ENCODE measurements at places on chromosomes 4 and X. TPM values are rescaled to one million over a fixed set of nuclear protein-coding genes. Genes with fewer than 3 reads are reported as not detected.

DNA sequence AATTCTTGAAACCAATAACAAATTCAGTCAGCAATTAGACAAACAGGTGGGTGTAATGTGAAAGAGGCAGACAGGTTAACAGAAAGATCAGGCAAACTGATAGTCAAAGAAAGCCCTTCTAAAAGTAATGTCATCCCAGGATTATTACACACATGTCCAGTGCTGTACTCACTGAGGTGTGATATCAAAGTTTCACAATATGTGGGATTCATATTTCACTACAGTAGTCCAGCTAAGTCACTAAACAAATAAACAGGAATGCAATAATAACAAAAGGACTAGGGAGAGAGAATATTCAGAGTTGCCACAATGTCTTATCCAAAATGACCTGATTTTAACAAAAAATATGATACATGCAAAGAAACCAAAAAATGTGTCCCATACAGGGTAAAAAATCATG lies 787.5 kb downstream of the FSTL5 start:
- DNase-seq = no peak

DNA sequence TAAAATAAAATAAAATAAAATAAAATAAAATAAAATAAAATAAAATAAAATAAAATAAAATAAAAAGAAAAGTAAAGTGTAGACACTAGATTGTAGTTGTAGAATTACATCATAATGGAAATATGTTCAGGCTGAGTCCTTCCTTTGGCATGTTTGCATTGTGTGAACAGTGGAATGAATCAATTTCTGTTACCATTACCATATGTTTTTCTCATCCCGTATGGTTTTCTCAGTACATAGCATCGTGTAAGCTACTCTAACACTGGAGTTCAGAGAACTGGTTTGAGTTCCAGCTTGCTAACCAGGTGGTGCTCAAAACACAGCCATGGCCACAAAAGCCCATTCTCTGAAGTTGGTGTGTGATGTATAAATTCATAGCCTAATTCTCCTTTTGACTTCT lies 45.9 kb downstream of the USP11 start:
- DNase-seq = no peak

GRCh38 chr4:173522160-173522950 lies 7.7 kb downstream of the HAND2 start:
- DNase-seq = peak; percentile 60

DNA sequence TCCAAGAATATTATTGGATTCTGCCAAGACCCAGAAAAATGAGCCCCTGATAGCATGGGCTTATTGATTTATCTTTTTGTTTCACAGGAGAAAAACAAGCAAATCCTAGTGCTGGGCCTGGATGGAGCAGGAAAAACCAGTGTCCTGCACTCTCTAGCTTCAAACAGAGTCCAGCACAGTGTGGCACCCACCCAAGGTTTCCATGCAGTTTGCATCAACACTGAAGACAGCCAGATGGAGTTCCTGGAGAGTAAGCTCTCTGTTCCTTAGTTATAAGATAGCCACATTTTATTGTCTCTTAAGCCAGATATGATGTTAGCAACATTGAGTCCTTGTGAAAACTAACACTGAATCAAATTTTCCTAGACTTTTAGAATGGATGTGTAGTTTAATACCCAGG lies 5.5 kb downstream of the ARL9 start:
- DNase-seq = no peak

DNA sequence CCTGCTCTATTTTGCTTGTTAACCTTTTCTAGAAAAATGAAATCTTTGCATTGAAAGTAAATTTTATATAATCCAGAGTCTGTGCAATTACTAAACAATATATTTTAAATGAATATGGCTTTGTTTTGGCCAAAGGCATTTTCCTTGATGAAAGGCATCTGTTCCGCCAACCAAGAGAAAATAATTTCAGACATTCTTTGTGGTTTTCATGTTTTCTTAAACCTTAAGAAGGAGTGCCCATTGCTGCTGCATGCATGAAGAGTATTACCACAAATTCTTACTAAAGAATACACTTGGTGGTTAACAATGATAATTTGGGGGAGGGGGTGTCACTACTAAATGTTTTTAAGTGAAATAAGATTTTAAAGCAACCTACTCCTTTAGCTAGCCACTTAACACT lies 2.7 kb upstream of the PDGFC start:
- no peak for DNase-seq

DNA sequence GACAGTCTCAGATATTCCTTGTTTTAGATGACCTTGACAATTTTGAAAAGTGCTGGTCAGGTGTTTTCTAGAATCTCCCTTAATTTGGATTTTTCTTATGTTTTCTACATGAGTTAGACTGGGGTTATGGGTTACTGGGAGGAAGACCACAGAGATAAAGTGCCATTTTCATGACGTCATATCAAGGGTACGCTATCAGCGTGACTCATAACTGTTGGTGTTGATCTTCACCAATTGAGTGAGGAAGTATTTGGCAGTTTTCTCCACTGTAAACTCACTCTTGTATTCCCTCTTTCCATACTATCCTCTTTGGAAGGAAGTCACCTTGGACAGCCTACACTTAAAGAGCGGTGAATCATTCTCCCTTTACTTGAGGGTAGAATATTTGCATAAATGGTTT lies 56.9 kb downstream of the MAGEC1 start:
- no peak for DNase-seq

GRCh38 chrX:16114611-16115010 lies 8.8 kb upstream of the GRPR start:
- no peak for DNase-seq

- DNase-seq = no peak
Measured at GRCh38 chrX:1925053-1925481, 310.2 kb downstream of the ASMT start.

GRCh38 chr4:1336088-1336491 lies 10.9 kb upstream of the UVSSA start:
- no peak for DNase-seq

GRCh38 chr4:174012135-174012885 lies 271.2 kb downstream of the FBXO8 start:
- no peak for DNase-seq

GRCh38 chrX:47573341-47574075 lies 8.7 kb upstream of the TIMP1 start:
- peak; percentile 70 for DNase-seq

DNA sequence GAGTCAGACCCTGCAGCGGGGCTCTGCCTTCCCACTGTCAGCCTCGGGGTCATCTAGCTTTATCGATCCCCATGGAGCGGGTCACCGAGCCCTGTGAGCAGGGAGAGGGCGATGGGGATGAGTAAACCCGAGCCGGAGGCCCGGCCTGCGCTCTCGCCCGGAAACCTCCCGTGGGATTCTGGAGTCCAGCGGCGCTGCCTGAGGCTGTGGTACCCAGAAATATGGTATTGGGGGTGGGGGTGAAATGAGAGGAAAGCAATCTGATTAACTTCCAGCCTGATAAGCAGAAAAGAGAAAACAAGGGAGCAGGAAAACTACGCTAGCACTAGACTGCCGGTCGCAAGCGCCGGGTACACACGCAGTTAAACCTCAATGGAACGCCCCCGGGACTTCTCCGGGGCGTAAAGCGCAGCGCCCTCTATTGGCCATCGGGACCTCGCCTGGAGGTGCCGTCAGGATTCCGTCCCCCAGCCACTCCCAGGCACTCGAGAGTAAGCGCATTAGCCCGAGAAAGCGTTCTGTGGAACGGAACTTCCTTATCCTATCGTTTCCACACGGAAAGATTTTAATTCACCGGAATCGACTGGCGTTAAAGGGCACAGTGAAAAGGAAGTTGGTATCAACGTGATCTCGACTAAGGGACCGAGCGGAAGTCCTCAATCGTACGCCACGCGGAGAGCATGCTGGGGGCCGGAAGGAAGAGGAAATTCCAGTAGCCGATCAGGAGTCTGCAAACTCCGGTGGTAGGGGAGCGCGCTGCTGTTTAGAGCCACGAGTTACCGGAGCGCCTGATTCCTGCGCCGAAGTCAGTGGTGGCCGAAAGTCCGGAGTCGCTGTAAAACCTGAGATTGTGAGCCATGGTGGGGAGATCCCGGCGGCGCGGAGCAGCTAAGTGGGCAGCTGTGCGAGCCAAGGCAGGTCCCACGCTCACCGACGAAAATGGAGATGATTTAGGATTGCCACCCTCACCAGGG lies at the start of gene UTP3:
Gene UTP3 (plus strand): TSS at position 712 of the 974 bp plus-strand sequence. CDS start 146 bp downstream, at position 858.
- peak; percentile 96 for DNase-seq

GRCh38 chr4:120132935-120133334 lies 66.3 kb upstream of the MAD2L1 start:
- DNase-seq = no peak

- DNase-seq = no peak
Measured at GRCh38 chr4:95599777-95600400, 51.1 kb upstream of the UNC5C start.

- no peak for DNase-seq
Measured at GRCh38 chrX:123424546-123424945, 240.5 kb downstream of the GRIA3 start.

DNA sequence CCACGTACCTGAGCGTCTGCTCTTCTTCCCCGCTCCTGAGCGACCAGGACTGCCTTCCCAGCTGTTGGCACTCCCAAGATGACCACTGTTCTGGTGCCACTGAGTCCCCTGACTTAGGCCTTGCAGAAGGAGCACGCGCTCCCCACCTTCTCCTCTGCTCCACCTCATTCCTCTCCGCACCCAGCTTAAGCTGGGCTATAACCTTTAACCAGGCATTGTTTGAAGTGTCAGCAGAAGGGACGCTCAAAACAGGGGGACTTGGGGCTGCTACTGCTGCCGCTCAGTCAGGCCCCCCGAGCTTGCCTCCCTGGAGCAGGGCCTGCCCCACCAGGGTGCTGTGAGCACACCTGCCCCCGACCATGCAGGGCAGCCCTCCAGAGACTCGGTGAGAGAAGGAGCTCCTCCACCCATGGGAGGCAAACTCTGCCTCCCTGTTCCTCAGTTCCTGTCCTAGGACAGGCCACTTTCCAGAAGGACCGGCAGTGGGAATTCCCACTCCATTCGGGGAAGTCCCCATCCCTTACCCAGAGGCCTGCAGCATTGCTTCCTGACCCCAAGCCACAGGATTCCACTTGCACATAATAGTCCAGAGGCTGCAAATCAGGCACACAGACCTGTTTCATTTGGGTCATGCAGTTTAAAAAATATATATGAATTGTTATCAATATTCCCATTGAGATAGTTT lies 99.7 kb upstream of the ENPP6 start:
- DNase-seq = peak; percentile 13

DNA sequence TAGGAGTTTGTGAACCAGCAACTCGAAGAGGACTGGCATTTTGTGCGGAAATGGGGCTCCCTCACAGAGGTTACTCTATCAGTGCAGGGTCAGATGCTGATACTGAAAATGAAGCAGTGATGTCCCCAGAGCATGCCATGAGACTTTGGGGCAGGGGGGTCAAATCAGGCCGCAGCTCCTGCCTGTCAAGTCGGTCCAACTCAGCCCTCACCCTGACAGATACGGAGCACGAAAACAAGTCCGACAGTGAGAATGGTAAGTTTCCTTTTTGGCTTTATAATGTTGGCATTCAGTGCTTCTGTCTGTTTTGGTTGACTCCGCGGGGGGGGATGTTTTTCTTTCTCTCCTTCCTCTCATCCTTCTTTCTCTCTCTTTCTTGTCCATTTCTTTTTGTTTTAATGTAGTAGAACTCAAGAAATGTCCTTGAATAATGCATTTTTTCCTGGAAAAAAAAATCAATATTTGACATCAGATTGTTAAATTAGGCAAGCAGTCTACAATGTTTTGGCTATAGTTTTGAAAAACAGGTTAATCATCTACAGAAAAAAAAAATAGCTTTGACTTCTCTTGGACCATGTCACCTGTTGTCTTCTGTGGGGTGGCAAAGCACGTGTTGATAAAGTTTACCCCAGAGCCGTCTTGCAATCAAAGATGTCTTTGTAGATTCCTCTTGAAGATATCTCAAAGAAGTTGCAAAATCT lies 103.6 kb downstream of the TENM3 start:
- DNase-seq = no peak

DNA sequence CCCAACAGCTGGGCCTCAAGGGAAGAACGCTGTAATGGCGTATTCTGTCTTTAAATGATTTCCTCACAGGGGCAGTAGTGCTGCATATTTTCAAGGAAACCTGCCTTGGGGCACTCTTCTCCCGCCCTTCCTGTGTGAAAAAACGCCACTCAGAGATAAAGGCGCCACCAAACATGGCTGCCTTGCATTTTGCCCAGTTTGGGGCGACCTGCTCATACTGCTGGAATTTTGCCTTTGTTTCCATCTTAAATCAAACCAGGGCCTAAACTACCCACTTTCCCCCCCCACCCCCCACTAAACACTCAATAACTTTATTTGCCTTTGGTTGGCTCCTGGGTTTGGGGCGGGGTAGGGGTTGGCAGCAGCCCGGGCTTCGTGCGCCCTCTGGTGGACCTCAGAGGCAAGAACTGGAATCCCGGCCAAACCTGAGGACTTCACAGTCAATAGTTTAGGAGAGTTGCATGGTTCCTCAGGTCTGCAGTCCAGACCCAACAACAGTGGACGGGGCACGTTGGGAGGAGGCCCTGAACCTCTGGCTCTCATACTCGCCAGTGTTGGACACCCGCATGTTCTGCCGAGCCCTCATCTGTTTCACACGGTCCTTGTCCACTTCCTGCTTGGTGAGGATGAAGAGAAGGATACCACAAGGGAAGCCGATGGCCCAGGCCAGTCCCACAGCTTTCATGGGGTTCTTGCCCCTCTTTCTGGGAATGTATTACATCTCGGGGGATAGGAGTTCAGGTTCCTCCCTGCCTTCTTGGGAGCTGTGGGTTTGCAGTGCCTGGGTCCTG lies 220.1 kb upstream of the STK26 start:
- DNase-seq = peak; percentile 73

DNA sequence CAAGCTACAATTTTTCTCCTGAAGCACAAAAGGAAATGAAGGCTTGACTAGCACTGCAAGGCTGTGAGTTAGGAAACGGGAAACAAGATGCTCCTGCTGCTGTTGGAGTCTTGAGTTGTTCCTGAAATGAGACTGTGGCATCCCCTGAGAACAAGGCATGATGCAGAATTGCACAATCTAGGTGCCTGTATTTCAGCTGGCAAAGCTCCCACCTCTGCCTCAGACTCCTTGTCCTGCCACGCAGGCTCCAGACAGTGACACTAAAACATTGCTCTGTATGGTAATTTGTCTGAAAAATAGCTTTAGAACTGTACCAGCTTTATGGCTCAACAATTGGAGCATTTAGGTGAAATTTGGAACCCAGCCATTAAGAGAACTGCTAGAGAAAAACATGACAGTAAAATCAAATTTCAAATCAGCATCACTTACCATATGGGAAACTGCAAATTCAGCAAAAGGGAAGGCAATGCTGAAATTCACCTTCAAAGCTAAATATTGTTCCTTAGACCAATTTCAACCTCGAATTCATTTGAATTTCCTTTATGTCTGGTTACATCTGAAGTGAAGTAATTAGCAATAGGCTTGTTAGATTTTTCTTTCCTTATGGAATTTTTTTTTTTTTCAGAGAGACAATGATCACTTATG lies 103.4 kb downstream of the MFAP3L start:
- no peak for DNase-seq

GRCh38 chrX:115625572-115626301 lies 64.8 kb downstream of the PLS3 start:
- DNase-seq = no peak

The VCX2 gene
- total RNA-seq = not detected

The GPRASP1 gene
- total RNA-seq = 2.5 TPM

The BANK1 gene
- total RNA-seq = 1.2 TPM

The COX18 gene
- 19.5 TPM for total RNA-seq

The ANXA3 gene
- 59.2 TPM for total RNA-seq

Data from colonic mucosa (tissue), 4 donors.